ENCODE measurements at places on chromosomes 5 and 9.

- DNase-seq: no peak
These were observed 29.5 kb downstream of the RAI14 start for GRCh38 chr5:34685485-34686165.

- DNase-seq: no peak
These were observed 27.9 kb downstream of the CDKN2A start for GRCh38 chr9:21966140-21966851.

DNA sequence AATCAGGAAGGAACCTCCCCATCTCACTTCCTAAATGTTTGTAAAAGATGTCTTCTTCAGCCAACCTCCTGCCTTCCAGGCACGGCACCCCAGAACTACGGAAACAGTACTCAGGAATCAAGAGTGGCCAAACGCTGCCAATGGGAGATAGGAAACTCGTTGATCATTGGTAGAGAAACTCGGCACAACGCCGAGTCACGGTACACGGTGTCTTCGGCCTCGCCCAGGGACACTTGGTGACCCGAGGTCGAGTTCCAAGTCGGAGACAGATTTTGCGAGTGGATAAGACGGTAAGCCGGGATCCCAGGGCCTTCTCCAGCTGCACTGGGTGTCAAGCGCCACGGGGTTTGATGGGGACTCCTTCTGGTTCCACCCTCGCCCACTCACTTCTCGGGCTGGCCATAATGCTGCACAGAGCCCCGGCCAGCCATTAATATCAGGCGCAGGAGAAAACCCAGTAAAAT, 343 bp downstream of the KIAA0825 start:
- DNase-seq: peak; percentile 5

DNA sequence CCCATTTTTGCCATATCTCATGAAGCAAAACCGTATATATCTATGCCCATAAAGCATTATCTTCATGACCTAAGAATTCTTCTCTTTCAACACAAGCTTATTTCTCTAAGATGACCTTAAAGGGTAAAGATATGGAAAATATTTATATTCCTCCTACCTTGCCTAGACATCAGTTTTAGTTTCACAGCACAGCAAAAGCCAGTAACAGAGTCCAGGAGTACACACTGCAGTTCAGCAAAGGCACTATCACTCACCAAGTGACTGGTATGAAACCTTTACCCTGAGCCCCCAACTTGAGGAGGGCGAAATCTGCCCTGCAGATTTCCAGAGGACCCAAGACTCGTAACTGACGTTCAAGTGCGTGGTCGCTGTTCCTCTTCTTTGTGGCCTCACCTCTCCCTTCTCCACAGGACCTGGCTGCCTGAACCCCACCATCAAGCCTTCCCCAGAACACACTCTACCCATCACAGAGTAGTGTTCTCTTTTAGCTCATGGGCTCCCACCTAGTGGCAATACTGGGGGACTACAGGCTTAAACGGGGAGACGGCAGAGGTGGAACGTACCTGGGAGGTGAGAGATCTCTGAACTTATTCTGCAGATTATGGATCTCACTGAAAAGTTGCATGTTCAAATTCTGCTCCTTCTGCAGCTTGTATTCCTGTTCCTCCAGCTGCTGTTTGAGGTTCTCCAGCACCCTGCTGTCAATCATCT, 141.0 kb downstream of the CDK5RAP2 start:
- no peak for DNase-seq

DNA sequence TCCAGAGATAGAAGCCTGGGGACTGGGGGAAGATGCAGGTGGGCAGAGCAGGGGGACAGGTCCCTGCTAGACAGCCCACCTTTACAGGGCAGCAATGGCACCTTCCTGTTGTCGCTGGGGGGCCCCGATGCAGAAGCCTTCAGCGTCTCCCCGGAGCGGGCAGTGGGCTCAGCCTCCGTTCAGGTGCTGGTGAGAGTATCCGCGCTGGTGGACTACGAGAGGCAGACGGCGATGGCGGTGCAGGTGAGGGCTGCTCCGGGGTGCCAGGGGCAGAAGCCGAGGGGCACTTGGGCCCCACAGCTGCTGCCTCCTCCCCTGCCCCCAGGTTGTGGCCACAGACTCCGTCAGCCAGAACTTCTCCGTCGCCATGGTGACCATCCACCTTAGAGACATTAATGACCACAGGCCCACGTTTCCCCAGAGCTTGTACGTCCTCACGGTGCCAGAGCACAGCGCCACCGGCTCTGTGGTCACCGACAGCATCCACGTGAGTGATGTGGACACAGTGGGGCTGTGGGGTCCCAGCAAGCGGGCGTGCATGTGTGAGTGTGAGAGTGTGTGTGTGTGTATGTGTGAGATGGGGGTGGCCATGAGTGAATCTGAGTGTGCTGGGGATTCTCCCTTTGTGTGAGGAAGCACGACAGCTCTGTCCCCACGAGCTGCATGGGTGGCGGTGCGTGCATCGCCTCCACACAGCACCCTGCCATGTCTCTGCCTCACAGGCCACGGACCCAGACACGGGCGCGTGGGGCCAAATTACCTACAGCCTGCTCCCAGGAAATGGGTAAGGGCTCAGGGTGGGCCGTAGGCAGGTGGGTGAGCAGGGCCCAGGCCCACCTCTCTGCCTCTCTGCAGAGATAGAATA, 28.4 kb downstream of the CDHR2 start:
- no peak for DNase-seq

DNA sequence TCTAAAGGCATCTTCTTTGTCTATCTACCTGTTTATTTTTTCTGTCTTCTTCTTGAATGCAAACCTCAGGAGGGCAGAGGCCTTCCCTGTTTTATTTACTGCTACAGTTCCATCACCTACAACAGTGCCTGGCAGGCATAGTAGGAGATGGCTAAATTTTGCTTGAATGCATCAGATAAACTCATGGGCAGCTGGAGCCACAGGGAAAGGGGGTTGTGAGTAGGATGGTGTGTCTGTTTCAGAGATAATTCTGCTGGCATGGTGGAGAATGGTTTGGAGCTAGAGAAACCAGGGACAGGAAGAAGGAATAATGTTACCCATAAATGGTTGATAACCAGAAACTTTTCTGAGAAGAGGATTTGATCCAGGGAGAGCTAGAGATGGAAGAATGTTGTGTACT, 189.8 kb upstream of the BRINP1 start:
- DNase-seq: no peak

DNA sequence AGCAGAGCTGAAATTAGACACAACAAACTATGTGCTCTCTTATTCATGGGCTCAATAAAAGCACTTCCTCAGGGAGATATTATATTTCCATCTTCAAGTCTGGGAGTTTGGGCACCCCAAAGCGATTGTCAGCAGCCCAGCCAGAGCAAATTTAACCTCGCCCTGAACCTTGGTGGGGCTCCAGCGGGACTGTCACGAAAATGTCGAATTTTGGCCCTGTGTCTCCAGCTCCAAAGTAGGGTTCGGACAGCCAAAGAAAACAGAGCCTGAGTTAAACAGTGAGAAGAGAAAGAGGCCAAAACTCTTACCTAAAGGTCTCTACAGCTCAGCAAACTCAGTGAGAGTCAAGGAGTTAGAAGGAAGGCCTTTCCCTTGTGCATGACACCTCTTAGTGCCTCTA, 432.9 kb downstream of the SPATA31D1 start:
- no peak for DNase-seq

DNA sequence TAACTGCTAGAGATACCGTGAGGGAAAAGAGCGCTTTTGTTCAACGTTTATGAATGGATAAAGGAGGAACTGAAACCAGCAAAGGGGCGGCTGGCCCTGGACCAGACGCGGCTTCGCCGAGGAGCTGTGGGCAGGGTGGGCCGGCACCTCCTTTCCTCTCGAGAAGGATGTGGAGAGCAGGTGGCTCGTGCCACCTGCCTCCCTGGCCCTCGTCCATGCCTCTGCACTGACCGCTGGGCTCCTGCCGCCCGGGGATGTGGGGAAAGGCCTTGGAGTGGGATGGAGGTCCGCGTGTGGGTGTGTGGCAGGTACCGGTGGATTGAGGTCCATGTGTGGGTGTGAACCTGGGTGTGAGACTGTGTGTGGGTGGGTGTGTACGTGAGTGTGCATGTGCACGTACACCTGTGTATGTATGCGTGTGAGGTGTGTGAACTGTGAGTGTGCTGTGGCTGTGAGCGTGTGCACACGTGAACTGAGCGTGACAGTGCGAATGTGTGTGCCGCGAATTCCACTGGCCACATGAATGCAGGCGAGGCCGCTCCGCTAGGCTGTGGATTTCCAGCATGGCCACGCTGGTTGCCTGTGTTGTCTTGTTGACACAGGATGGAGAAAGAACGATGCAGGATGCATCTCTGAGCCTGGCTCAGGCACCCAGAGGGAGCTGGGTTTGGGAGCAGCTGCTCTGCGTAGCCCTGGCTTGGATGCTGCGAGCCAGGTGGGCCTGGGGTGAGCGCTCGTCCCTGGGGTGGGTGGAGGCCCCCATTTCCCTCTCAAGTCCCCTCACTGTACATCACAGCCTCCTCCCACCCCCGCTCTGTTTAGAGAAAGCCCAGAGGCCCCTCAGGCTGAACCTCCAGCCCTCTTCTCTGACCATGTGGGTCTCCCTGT, 4.4 kb upstream of the CEP72 start:
- no peak for DNase-seq

- no peak for DNase-seq
These were observed 370.9 kb upstream of the WWC1 start for GRCh38 chr5:167920589-167920988.

DNA sequence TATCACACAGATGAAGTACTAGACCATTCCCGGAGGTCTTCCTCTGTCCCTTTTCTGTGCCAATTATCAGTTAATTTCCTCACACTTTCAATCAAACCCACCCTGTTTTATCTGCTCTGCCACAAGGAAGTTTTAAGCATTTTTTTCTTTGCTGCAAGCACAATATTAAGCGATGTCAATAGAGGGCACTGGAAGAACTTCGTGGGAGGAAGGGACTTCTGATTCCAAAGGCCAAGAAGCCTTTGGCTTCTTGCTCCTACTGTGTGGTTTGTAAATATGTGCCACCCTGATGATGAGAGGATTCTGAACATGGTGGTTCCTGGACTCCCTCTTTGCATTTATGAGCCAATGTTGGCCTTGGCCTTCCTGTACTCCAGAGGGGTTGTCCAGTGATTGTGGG, 1712.5 kb upstream of the C9orf72 start:
- DNase-seq: no peak

- DNase-seq: no peak
These were observed 15.1 kb upstream of the PRSS3 start for GRCh38 chr9:33780276-33780675.

GRCh38 chr5:83095957-83096539, 18.7 kb downstream of the XRCC4 start:
- no peak for DNase-seq

DNA sequence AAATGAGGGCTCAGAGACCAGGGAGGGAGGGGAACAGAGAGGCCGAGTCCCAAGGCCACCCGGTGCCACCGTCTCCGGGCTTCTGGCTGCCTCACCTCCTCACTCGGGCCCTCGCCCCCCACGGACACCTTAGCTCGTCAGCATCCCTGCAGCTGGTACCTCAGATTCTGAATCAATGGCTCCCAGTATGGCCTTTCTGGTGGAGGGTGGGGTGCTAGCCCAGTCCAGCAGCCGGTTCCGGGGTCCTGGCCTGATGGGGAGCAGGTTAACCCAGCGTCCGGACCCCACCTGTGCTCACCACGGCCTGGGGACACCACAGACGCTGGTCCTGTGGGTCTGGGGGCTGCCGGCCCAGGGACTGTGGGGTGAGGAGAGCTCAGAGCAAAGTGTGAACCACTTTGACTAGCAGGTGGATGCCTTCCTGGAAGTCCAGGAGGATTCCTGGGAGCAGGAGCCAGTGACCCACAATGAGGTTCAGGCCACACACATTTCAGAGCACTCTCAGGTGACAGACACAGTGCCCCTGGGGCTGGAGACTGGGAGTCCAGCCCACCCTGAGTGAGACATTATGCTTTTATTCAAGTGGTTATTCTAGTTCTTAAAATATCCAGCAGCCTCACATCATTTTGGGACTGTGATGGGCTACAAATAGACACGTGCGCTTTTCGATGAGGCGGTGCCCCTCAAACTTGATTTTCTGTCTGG, 53.3 kb downstream of the AHRR start:
- DNase-seq: no peak
